ENCODE measurements at places on chromosomes 2 and 18. TPM values are rescaled to one million over a fixed set of nuclear protein-coding genes. Genes with fewer than 3 reads are reported as not detected.

DNA sequence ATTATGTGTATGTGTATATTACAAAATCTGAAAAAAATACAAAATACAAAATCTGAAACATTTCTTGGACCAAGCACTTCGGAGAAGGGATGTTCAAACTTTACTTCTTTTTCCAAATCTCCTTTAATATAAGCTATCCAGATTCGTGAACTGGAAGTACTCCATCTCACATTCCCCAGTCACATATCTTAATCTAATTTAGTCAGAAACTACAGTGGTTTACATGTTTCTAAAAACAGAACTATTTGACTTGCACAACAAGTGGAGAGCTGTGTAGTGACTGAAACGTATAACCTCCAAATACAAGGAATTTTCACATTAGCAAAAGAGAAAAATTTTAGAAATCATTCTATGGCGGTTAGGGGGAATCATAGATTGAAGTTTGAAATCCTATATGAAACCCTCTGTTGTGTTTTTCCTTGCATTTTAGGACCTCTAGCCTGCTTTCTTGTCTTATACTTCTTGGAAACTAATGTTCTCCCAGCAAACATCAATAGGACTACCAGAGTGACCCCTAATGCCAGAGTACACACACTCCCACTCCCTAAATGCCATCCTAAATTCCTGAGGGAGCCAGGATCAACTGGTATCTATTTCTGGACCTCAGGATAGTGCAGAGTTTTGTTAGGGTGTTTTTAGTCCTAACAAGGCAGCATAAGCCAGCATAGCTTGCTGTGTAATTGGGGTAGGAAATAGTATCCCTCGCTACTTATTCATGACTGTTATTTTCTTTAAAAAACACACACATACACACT is 30.2 kb upstream of the ROCK1 start:
- no peak for DNase-seq

- DNase-seq, result no peak
Measured at GRCh38 chr2:50955081-50955480, 76.9 kb downstream of the NRXN1 start.

- no peak for DNase-seq
Measured at GRCh38 chr2:159792599-159792998, 5.4 kb downstream of the CD302 start.

DNA sequence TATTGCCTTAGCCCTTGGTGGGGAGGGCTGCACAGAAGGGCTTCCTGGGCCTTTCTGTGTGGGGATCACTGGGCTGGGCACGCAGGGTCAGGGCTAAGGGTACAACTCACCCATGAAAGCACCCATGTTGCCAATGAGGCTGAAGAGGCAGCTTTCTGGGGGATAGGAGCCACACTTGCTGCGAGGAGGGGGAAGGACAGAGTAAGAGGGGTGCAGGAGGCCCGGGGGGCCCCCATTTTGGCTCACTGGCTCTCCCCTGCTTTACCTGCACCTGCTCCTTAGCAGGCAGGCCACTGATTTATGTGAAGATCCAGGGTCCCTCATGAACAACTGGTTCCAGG is 2.3 kb downstream of the TMEM150A start:
- DNase-seq, result no peak

DNA sequence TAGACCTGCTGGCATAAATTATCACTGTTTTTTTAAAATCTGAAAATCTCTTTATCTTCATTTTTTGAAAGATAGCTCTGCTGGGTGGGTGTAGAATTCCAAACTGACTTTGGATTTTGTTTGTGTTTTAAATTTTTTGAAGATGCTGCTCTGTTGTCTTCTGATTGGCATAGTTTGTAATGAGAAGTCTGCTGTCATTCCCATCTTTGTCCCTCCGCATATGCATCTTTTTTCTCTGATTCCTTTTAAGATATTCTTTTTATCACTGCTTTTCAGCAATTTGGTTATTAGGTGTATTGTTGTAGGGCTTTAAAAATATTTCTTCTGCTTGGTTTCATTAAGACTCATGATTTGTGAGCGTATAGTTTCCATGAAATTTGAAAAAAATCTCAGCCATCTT is 7.2 kb downstream of the SNED1 start:
- DNase-seq, result no peak

- no peak for DNase-seq
Measured at GRCh38 chr2:134508391-134508790, 210.4 kb downstream of the TMEM163 start.

DNA sequence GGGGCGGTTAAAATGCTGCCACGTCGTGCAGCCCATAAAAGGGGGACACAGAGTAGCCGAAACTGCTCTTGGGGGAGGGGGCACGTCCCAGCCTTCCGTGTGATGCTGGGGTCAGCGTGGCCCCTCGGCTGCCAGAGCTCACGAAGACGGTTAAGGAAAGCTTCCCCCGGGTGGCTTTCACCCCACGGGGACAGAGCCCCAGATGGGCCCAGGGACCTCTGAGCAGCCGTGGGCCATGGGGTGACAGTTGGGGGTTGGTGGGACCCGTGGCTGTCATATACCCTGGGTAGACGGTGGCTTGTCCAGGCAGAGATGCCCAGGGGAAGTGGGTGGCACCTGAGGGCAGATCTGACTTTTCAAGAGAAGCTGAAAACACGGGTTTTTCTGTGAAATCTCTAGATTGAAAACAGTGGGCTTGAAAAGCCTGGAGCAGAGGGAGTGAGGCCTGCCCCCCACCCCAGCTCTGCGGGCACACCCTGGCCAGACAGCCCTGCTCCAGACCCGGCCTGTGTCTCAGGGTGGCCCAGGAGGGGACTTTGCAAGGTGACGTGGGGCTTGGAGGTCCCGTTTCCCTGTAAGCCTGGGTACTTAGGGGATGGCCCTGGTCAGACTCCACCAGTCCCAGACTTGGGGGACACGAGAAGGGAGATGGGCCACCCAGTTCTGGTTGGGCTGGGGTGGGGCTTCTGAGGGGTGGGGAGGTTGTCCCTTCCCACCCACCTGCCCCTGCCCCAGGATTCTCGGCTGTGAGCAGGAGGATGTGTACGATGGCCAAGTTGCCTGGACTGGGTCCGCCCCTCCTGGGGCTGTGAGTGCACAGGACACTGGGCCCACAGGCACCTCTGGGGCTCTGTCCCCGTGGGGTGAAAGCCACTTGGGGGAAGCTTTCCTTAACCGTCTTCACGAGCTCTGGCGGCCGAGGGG is 652 bp downstream of the NEU4 start:
- DNase-seq, result no peak

GRCh38 chr18:58527952-58528287 is 101.0 kb downstream of the ALPK2 start:
- no peak for DNase-seq

DNA sequence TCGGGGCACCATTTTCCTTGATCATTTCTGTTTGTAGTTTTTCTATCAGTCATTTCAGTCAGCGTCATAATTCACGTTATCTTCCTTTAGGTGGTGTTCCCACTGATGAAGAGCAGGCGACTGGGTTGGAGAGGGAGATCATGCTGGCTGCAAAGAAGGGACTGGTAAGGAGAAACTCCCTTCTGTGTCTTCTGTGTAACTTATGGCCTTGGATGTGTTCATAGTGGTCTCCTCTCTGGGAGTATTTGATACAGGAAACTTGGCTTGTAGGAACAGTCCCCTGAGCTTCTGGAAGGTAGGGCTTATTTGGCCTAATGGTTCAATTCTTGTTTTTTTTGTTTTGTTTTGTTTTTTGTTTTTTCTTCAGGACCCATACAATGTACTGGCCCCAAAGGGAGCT is 1.1 kb downstream of the COX5B start:
- no peak for DNase-seq

- DNase-seq, result peak; percentile 12
Measured at GRCh38 chr2:103008586-103008985, 246.8 kb downstream of the TMEM182 start.

- DNase-seq, result no peak
Measured at GRCh38 chr2:208999911-209000310, 423.9 kb upstream of the MAP2 start.

DNA sequence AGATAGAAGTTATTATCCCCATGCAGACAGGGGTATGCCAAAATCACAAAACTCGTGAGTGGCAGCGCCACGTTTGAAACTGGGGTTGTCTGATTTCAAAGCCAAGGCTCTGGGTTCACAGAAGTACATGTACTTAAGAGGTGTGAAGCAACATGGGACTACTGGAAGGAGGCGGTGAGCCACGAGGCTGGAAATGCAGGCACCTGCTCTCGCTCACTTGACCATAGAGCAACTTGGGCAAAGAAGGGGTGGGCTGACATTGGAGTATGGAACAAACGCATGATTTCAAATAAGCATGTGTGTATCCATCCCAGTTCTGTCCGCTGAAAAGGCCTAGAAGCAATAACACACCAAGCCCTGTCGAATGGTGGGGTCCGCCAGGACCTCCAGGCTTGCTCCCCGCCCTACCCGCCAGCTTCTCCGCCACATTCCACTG is 593 bp upstream of the ACTR2 start:
- peak; percentile 20 for DNase-seq

DNA sequence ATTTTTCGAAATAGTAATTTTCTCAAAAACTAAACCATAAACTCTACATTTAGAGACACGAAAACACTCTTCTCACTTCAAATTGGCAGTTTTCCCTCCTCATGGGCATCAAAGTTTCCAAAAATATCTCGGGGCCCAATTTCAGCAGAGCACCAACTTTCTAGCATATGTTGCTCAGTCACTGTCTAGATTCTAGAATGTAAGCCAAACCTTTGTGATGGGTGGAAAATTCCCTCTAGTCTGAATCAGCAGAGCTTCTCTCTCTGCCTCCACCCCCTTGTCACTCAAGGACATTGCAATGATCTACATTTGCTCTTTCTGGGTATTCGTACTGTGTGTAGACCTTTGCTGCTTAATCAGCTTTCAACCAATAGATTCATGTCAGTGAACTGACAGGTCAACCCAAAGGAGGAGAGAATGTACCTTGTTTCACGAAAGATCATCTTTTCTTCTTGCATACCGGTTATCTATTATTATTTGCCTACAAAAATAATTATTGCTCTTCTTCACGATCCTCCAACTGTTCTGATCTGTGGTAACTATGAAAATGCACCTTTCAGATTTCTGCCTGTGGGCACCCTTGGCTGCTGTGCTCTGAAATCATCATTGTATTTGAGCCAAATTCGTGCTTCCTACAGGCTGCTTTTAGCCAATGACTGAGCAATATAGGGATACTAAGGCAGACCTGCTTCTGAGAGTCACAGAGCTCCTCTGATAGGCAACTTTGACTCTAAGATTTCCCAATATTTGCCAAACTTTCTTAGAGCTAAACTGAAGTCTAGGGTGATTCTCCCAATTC is 38.7 kb upstream of the GLS start:
- DNase-seq, result no peak

DNA sequence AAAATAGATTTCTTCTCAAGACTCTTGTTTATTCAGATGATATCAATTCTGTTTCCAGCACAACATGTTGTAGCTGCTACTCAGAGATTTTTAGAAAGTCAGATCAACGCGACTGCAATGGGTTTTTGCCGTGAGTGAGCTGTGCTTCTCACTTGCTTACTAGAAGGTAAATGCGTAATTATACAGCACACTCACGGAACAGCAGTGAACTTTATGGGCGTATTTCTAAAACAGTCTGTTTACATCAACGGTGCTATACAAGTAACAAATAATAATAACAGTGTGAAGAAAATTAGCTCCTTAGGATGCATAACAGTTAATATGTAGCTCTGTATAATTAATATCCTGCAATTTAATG is 533.6 kb downstream of the RNF144A start:
- DNase-seq, result no peak

DNA sequence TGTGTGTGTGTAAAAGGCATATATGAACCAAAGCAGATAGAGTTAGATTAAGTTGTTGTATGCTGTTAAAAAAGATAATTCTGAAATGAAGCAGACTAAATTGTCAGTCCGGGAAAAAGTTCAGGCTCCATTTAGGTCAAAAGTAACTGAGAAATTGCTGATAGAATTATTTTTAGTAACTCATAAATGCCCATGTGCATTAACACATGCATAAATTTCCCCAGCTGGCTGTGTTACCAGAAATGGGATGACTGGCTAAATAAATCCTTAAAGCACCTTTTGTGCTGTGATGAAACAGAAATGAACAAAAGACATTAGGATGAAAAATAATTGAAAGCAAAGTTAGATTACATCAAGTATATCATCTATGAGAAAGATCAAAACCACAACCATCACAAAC is 111.3 kb downstream of the NYAP2 start:
- DNase-seq, result no peak

DNA sequence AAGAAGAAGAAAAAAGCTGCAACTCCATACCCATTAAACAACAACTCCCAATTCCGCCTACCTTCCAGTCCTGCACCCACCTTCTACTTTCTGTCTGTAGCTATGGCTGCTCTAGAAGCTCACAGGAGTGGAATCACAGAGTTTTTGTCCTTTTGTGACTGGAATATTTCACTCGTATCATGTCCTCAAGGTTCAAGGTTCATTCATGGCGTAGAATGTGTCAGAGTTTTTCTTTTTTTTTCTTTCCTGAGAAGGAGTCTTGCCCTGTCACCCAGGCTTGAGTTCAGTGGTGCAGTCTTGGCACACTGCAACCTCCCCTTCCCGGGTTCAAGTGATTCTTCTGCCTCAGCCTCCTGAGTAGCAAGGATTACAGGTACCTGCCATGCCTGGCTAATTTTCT is 97.4 kb upstream of the ODC1 start:
- no peak for DNase-seq

DNA sequence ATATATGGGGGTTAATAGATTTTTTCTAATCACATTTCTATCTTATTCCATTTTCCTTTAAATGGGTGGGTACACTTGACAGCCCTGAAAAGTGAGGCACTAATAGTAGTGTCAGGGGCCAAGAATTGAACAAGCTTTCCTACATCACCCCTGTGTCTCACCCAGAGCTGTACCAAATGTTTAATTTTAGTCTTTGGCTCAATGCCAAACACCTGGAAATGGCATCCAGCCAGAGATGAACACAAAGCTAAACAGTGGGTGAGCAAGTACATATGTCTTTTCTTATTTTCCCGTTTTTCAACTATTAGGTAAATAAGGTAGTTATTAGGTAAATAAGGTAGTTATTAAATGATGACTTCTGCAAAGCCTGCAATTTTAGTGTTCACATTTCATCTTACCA is 276.3 kb upstream of the ERBB4 start:
- DNase-seq, result no peak

The PROKR1 gene
- not detected for total RNA-seq

The KLHL30 gene
- not detected for total RNA-seq

The ALPP gene
- total RNA-seq, result 0.03 TPM

The KCNS3 gene
- total RNA-seq, result 6.2 TPM

The PLEK gene
- not detected for total RNA-seq

The TMEM37 gene
- total RNA-seq, result not detected

The MRPS5 gene
- 65.4 TPM for total RNA-seq

The FRZB gene
- total RNA-seq, result not detected

The KIF1A gene
- 16.2 TPM for total RNA-seq

The SKA1 gene
- 48.2 TPM for total RNA-seq

The ARHGAP15 gene
- 1.4 TPM for total RNA-seq

The GALR1 gene
- not detected for total RNA-seq

The GPR35 gene
- 0.33 TPM for total RNA-seq

The KCNIP3 gene
- total RNA-seq, result 2.6 TPM

The ATP5F1A gene
- 878 TPM for total RNA-seq

The MALL gene
- 0.34 TPM for total RNA-seq

The RNF125 gene
- total RNA-seq, result 0.57 TPM

The ABCG8 gene
- total RNA-seq, result not detected

Measured in Daoy (cell line).